G401 (cell line): ENCODE measurements at places on chromosomes 7 and 10.

- peak; percentile 57 for DNase-seq
These were observed 27.1 kb downstream of the NMT2 start for GRCh38 chr10:15141136-15142054.

- DNase-seq, result no peak
These were observed 641.5 kb upstream of the SORCS1 start for GRCh38 chr10:107806026-107806425.

GRCh38 chr10:10584161-10584560 lies 433.5 kb upstream of the CELF2 start:
- DNase-seq, result no peak

DNA sequence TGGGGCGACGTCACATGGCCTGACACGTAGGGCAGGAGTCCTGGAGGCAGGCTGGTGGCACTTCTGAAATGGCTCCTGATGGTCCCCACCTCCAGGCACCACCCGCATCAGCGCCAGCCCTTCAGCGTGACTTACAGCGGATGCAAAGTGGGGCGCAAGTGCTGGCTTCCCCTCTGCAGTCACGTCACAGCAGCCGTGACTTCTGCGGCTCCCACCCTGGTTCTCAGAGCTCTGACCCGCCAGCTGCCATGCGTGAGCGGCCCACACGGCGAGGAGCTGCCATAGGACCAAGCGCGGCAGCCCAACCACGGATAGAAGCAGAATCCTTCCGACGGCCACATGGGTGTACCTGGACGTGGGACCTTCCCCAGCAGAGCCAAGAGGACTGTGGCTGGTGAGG lies 159.0 kb downstream of the ELFN1 start:
- DNase-seq, result no peak

DNA sequence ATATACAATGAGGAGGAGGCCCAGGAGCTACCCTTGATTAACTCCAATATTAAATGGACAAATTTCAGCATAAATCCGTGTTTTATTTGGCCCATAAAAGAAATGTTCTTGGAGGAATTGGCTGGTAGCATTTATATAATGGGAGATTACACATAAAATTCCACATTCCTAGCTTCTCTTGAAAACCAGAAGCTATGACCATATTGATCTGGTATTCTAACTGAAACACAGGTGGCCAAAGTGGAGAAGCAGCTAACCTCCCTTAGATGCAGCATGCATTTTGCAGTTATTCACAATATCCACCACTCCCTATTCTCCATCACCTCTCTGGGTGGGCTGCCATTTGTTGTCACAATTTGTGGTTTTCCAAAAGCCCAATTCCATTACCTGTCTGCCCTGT lies 148.8 kb upstream of the CACNA2D1 start:
- no peak for DNase-seq

DNA sequence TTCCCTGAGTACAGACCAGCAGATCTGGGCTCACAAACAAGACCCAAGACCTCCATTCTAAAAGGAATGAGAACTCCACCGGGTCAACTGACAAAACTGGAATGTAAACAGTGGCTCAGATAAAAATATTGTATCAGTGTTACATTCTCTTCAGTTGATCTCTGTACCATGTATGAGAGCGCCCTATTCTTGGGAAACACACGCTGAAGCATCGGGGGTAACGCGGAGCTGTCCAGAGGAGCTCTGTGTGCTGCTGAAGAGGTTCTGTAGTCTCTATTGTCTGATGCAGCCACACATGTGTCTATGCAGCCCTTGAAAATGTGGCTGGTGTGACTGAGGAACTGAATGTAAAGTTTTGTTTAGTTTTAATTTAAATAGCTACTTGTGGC lies 39.7 kb downstream of the HIPK2 start:
- no peak for DNase-seq

DNA sequence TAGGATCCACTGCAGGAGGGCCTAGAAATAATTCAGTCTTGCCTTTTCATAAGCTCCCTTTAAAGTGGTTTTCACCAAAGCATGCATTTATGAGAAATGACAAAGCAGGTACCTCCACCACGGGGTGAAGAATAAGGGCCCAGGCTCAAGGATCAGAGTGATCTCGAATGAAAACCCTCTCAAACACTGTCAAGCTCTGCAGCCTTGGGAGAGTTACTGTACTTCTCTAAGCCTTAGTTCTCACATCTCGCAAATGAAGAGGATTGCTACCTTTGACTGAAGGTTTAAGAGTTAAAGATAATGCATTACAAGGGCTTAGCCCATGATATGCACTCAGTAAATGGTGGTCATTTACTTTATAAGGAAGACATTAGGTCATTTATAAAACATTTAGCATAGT lies 81.7 kb downstream of the CUBN start:
- no peak for DNase-seq

DNA sequence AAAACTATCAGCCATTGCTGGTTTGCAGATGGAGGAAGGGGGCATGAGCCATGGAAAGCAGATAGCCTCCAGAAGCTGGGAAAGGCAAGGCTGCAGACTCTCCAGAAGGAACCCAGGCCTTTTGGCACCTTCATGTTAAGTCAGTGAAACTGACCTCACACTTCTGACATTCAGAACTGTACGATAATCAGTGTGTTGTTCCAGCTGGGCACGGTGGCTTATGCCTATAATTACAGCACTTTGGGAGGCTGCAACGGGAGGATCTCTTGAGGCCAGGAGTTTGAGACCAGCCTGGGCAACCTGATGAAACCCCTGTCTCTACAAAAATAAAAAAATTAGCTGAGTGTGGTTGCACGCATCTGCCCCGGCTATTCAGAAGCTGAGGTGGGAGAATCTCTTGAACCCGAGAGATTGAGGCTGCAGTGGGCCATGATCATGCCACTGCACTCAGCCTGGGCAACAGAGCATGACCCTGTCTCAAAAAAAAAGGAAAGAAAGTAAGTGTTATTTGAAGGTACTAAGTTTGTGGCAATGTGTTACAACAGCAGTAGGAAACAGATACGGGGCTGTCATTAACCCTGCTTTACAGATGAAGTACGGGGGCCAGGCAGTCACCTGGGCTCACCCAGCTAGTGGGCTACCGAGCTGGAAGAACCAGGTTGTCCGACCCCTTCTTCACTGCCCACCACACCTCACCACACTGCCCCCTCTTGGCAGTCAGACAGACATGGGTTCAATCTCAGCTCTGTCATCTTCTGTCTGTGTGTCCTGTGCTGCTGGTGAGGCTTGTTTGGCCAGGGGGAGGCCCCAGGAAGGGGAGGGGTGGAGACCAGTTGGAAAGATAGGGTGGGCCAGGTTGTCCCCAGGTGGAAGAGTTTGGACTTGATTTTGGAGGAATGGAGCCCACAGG lies 18.3 kb downstream of the CHST3 start:
- no peak for DNase-seq

- no peak for DNase-seq
These were observed 1198.6 kb downstream of the GATA3 start for GRCh38 chr10:9253121-9253520.

- DNase-seq, result no peak
These were observed 14.8 kb downstream of the TRPV6 start for GRCh38 chr7:142870566-142871259.

GRCh38 chr10:132632851-132633684 lies 95.5 kb downstream of the INPP5A start:
- DNase-seq, result peak; percentile 50

DNA sequence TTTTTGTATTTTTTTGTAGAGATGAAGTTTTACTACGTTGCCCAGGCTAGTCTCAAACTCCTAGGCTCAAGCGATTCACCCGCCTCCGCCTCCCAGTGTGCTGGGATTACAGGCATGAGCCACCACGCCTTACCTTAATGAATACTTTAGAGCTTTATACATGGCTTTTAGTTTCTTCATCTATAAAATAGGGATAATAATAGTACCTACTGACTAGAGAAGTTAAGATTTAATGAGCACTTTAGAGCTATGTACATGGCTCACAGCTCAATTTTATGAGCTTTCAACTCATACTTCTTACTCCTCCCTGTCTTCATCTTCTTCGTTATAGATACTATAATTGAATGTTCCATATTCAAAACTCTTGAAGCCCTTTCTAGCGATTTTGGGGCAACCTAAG lies 229.7 kb upstream of the KAT6B start:
- DNase-seq, result no peak

GRCh38 chr7:91240376-91240941 lies 23.8 kb upstream of the FZD1 start:
- no peak for DNase-seq

DNA sequence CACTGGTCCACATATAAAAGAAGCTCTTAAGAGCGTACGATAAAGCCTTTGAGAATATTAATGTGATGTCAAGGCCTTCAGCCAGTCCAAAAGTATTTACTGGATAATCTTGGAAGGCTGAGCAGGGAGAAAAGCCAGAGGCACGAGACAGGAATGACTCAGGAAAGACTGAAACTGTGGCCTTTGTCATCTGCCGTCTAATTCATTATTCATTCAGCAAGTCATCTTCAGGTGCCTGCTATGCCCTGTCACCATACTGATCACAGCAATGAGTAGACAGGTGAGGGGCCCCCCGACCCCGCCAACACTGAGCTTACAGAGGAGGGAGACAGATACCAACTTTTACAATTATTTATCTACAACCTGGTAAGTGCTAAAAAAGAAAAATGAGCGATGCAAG lies 78.9 kb downstream of the VOPP1 start:
- no peak for DNase-seq

GRCh38 chr10:91042069-91042468 lies 121.2 kb upstream of the ANKRD1 start:
- no peak for DNase-seq
